ENCODE measurements at places on chromosomes 11 and 22. TPM values are rescaled to one million over a fixed set of nuclear protein-coding genes. Genes with fewer than 3 reads are reported as not detected.

DNA sequence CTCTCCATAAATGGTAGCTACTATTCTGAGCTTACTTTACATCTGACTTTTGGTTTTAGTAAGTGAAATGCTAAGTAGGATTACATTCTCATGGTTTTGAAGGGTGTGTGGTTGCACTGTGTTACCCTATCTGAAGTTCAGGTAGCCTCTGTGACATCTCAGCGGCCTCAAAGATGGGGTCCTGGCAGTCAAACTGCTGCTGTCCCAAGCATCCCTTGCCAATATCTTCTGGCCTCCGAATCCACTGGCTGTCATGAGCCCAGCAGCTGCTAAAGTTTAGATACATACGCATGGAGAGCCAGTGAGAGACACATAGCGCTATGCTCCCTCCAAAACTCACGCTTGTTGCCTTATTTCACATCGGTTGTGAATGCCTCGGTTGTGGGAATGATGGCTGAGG is 34.9 kb downstream of the UBASH3B start:
- no peak for DNase-seq

DNA sequence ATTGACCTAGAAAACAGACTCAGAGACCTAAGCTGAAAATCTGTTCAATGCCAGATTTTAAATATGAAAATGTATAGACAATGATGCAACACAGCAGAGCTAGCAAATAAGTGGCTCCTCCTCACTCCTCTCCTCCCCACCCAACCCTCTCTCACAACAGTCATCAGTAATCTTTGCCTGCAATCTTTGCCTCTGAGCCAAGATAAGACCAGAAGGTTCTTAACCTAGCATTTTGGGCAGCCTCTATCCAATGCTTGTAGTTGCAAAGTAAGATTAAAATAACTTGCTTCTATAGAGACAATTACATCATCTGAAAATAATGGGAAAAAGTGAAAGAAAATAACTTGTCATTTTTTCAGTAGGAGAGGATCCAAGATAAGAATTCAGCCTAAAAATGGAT is 117.3 kb downstream of the PARVA start:
- peak; percentile 0 for DNase-seq

DNA sequence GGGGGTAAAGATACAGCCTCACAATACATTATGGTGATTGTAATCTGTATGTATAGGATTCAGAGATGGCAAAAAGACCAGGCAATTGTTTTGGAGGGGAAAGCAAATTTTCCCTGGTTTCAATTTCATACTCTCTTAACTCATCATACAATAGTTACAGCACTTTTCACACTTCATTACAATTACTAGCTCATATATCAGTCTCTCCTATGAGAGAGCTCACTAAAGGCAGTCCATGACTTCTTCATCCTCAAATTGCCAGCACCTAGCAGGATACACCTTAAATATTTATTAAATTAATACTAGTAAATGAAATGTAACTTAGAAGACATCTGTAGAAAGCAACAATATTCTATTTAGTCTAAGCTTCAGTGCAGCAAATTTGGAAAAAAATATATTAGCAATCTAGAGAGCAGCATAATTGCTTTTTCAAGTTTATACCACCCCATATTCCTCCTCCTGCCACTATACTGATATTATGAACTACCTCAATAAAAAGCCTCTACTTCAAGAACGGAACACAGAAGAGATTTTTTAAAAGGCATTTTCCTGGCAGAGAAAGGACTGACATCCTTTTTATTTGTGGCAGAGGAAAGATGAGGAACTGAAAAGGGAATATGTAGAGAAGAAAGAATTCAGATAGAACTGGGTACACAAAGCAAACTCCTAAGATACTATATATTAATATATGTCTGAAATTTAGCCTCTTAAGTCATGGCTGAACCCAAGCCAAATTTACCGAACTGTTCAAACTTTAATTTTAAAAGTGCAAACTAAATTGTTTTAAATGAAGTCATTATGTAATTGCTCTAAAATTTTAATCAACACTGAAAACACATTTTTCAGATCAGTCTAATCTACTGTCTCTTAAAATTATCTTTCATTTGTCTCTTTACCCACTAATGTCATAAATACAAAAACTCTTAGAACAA is 27.7 kb downstream of the PICALM start:
- DNase-seq: no peak

DNA sequence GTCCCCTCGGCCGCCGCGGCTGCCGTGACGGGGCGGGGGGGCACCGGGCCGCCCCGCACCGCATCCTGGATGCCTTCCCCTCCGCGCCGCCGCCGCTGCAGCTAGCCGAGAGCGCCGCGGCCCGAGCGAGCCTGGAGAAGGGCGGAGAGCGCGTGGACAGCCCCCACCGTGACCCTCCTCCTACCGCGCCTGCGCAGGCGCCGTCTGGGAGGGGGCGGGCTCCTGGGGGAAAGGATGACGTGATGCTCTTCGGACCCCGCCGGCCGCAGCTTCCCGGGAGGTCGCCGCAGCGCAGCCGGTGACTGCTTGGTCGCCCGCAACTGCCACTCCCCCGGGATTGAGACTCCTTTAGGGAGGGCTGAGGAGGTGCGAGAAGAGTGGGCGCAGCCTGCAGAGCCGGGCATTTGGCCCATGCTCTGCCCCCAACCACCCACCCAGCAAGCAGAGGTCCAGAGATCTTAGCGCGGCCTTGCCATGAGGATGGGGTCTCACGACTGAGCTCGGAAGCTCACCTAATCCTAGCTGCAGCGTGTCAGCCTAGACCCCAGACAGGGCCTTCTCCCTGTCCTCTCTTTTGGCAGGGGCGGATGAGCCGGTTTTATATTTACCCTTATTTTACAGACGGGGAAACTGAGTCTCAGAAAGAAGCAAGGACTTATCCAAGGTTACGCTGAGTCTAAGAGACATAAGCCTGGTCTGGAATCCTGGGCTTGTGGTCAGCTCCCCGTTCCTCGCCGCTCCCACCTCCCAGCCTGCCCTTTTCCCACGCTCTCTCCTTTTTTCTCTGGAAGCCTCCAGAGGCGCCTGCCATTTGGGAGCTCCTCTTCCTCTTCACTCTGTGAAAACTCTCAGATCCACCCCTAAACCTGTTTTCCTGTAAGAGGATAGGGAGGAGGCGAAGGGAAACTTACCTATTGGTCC is at the start of gene DENND5A:
TSS of gene DENND5A (minus strand) at position 140 of the 921 bp plus-strand sequence. CDS start 281 bp downstream, outside the sequence.
- DNase-seq: peak; percentile 93

DNA sequence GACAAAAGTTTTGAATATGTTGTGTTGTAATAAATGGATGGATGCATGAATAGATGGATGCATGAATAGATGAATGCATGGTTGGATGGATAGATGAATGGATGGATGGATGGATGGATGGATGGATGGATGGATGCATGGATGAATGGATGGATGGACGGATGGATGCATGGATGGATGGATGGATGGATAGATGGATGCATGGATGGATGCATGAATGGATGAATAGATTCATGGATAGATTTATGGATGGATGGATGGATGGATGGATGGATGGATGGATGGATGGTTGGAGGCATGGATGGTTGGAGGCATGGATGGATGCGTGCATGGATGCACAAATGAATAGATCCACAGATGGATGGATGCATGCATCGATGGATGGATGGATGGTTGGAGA is 623.2 kb upstream of the B3GAT1 start:
- no peak for DNase-seq

GRCh38 chr11:117983163-117983475 is 3.1 kb upstream of the IL10RA start:
- DNase-seq: peak; percentile 44

DNA sequence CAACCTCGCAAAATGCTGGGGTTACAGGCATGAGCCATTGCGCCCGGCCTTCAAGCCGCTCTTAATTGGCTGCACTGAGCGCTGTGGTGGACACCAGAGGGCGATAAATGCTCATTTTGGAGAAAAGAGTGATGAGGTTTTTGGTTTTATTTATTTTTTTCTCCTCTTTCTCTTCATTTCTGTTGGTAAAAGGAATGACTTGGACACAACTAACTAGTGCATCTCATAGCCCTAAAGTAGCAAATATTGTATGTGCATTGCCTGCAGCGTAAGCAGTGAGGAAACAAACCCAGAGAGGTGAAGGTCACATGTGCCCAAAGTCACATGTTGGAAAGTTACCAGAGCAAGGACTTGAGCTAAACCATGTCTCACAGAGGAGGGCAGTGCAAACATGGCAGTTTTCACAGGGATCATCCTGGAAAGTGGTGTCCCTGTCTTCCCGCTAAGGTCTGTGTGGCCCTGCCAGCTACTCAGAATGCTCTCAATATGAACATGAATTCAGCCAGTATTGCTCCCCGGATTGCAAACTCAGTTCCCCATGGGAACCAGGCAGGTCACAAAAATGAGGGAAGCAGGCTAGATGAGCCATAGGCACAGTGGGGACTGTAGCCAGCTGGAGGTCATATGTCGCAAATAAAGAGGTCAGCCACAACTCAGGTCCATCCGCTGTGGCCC is 8.6 kb upstream of the CD82 start:
- DNase-seq: no peak

GRCh38 chr11:59997800-59998199 is 19.2 kb upstream of the OOSP4B start:
- DNase-seq: no peak

- DNase-seq: no peak
Observed at GRCh38 chr22:46002757-46003270, 25.9 kb upstream of the WNT7B start.

DNA sequence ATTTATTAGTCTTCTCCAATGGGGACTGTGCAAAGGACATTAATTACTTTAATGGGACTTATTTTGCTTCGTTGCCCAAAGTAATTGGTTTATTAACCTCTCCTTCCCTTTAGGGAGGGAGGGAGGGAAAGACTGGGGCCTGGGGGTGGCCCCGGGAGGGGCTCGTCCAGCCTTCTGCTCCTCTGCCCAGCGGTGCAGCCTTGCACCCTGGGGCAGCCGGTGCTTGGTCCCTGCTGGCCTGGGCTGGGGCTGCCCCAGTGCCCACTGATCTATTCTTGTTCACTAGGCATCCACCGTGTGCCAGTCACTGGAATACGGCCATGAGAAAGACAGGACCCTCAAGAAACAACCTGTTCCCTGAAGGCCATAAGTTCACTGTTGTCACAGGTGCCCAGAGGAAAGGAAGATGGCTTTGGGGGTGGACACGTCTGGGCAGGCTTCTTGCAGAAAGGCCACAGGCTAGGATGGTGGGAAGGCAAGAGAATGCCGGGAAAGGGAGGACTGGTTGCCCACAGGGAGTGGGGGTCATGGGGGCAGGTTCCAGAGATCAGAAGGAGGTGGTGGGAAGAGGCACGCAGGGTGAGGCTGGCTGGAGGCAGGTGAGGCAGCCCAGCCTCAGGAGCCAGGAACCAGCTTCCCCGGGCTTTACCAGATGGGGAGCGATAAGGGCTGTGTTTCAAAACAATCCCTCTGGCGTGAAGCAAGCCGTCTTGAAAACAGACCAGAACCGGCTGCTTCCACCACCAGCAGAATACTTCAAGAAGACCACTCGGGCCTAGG is 47.6 kb upstream of the KCNQ1OT1 start:
- DNase-seq: no peak

DNA sequence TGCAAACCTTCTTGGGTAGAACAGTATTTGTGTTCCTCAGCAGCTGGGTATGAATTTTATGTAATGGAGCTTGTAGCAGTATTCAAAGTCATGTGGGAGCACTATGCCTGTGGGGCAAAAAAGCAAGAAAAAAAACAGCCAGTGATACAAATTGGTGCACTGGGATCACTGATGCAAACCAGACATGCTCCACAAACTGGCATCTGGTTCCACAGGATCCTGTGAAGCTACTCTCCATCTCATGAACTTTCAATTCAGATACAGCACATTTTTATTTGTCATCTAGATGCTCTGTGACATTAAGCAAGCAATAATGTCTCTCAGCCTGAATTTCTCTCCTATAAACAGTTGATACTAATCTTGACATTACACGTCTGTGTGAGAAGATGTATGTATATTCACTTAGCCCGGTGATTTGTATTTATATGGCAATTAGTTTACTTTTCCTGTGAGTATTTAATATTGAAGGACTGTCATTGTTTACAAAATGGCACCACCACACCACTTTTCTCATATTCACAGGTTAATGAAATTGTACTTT is 208.5 kb upstream of the GRIA4 start:
- no peak for DNase-seq

The CBLIF gene
- total RNA-seq: not detected

The TSPAN18 gene
- total RNA-seq: 14.2 TPM

The CHRM4 gene
- total RNA-seq: 0.21 TPM

The GLYATL1 gene
- total RNA-seq: not detected

The HNRNPUL2 gene
- 56.1 TPM for total RNA-seq

Data from osteocyte (in vitro differentiated cells).